Left hindlimb (tissue), 1 donor: ENCODE measurements at places on chromosomes 7 and 10.
A peak's percentile ranks its signal among the peaks of the same experiment; 100 is the strongest.

DNA sequence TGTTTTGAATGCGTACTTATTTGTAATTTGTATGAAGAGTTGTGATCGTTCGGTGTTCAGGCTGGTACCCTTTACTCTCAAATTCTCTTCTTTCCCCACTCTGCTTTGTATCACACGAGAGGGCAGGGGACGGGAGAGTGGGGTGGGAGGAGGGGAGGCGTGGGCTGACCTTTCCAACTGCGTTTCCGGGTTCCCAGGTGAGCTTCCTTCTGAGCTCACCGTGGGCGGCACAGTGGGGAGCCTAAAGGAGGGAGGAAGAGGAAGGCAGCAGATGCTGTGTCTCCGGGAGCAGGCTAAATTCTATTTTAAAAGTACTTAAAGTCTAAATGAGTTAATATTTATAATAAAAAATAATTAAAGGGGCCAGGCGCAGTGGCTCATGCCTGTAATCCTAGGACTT is 7.4 kb upstream of the XRCC2 start:
- DNase-seq = no peak

DNA sequence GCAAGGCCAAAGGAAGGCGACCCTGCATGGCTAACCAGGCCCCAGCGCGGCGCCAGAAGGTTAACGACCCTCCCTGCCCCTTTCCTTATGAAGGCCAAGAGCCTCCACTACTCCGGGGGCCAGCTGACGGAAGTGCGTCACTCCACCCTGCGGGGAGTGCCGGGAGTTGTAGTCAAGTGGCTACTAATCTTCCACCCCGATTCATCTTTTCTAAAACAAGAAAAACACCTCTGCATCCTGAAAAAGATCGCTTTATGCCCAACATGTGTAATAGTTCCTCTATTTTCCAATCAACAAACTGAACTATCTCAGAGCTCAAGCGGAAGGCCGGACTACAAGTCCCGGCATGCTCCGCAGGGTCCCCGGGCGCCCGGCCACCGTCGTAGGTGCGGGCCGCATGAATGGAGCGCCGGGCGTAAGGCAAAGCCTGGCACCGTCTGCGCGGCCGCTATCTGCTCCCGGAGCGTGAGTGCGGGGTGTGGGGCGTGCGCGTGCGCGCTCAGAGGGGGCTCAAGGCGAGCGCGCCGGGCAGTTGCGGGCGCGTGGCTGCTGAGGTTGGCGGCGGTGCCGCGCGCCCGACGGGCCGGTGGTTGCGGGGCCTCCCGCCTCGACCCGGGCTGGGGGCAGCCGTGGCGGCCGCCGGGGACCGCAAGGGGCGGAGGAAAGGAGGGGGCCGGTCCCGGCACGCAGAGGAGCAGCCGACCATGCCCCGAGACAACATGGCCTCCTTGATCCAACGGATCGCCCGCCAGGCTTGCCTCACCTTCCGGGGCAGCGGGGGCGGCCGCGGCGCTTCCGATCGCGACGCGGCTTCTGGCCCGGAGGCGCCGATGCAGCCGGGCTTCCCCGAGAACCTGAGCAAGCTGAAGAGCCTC is at the start of gene ADO:
ADO (plus strand) TSS at position 365 of the 875 bp plus-strand sequence; CDS start at position 705, 340 bp downstream.
- peak; percentile 90 for DNase-seq

DNA sequence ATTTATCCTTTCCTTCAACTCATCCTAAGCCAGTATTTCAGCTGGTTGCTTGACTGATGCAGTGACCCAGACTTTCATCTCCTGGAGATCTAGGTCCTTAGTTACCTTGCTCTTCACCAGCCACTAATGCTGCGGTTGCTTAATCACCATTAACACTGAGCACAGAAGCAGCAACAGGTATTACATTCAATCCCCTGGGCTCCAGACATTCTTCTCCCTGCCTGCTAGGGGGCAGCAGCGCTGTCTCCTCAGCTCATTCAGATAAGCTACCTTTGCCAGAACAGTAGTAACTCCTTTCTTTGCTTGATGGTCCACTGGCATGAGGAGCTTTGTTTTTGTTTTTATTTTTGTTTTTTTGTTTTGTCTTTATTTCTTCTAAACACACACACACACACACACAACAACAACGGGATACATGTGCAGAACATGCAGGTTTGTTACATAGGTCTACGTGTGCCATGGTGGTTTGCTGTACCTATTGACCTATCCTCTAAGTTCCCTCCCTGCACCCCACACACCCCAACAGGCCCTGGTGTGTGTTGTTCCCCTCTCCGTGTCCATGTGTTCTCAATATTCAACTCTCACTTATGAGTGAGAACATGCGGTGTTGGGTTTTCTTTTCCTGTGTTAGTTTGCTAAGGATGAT is 1043.2 kb upstream of the C7orf33 start:
- no peak for DNase-seq

- no peak for DNase-seq
These were observed 177.5 kb downstream of the DNAJB6 start for GRCh38 chr7:157514306-157514705.

DNA sequence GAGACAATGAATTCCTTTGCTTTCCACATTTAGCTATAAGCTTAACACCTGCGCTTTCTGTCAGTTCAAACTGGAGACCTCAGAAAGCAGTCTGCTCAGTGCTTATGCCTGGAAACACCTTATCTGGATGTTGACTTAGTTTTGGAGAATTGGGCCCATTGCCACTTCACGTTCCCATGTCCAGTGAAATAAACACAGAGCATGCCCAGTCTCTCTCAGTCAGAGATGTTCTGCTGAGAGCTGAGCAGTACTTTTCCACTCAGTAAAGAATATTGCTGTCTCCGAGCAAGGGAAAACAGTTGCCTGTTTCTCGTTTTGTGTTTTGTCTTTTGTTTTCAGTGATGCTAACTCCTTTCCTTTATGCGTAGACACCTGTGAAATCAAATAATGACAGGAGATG is 83.2 kb upstream of the PRR15 start:
- DNase-seq = no peak

DNA sequence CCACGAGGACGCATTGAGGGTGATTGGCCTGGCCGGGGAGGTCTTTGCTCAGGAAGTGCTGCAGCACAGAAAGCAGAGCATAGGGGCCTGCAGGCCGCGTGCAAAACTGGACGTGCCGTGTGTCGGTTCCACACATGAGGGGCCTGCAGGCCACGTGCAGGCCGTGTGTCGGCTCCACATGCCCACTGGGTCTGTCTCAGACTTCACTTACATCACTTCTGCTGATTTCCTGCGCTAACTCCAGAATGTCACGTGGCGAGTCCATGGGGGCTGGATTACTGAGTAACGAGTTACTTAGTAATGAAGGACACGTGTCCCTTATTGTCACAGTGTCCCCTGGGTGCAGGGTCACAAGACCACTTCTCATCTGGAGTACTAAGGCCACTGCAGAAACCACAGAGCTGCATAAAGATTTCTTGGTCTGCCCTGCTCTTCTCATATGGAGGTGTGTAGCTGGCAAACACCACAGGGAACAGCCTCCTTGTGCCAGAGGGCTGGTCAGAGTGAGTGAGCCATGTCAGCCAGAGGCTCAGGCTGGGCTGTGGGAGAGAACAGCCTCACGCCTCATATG is 60.8 kb downstream of the GDI2 start:
- DNase-seq = peak; percentile 40

DNA sequence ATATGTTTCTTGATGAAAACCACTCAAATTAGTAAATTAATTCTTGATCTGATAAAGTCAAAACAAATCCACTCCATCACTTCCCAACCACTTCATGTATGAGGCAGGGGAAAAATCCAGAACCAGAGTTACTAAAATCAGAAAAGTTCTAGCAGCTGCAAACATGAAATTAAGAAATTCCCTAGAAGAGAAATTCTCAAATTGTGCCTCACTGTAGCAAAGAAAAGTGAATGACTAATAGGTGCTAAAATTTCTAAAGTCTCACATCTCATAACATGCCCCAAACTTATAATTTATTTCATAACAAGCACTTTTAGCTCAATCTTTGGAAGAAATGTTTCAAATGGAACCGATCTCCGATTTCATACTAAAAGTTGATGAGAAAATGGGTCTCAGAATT is 345.0 kb upstream of the AOAH start:
- no peak for DNase-seq

GRCh38 chr7:153473185-153473584 is 579.0 kb upstream of the DPP6 start:
- DNase-seq = no peak

DNA sequence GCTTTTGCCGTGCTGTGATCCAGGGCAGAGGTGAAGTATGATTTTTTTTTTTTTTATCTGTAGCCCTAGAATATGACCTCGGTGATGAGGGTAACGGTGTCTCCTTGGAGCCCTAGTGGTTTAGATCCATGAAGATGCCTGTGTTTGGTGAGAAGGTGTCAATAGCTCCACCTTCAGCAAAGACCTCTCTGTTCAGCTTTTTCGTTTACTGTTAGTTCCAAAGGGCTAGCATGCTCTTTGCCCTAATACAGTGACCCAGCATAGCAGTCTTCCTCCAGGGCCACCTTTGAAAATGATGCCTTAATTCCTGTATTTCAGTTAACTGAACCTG is 746 bp upstream of the MRPS16 start:
- no peak for DNase-seq

GRCh38 chr7:158031867-158032308 is 555.7 kb downstream of the PTPRN2 start:
- no peak for DNase-seq

- no peak for DNase-seq
These were observed 39.5 kb downstream of the RSU1 start for GRCh38 chr10:16777473-16778370.

DNA sequence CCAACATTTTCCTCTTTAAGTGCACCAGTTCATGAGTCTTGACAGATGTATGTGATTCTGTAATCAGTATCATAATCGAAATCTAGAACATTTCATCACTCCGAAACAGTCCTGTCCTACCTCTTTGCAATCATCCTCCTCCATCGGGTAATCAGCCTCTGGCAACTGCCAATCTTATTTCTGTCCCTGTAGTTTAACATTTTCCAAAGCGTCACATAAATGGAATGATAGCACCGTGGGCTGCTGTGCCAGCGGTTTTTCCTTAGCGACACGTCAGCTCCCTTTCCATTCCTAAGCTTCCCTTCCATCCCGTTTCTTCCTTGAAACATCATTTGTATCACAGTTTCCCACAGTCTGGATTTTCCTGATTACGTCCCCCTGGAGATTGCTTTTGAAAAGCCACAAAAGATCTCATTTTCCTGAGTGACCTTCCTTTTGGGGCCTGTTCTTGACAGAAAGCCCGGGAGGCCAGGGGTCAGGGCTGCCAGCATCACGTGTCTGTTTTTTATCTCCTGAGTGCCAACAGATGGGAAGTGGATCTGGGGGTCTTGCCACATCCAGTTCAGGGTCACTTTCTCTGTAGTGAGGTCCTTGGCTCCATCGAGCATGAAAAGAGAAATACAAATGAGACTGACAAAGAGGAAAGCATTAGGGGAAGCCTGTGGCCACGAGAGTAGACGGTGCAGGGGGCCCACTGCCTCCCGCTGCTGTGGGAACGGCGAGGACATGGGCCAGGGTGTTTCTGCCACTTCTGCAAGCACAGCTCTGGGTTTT is 31.6 kb downstream of the TMEM120A start:
- DNase-seq = no peak

DNA sequence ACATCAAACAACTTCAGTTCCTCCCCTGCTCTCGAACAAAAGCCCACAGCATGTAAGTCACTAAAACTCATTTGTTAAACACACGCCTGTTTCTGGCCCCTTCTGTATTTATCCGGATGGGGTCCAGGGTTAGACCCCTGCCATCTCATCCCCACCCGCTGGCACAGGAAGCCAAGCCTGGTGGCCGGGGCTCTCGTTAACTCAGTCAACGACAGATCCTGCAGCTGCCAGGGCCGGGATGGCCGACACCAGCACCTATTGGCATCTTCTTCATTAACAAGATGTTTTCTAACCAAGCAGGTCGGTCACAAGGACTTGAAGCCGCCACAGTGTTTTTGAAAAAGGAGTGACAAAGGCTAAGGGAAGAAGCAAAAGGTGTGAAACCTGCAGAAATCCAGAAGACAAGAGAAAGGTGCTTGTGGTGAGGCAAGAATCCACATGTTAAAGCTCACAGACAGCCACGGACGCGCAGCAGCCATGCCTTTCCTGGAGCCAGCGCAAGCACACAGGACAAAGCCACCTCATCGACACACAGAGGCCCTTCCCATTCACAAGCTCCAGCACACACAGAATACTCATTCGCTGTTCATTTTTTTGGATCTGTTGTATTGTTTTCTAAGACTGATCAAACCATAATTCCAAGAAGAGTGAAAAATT is 202.7 kb downstream of the DIP2C start:
- no peak for DNase-seq

DNA sequence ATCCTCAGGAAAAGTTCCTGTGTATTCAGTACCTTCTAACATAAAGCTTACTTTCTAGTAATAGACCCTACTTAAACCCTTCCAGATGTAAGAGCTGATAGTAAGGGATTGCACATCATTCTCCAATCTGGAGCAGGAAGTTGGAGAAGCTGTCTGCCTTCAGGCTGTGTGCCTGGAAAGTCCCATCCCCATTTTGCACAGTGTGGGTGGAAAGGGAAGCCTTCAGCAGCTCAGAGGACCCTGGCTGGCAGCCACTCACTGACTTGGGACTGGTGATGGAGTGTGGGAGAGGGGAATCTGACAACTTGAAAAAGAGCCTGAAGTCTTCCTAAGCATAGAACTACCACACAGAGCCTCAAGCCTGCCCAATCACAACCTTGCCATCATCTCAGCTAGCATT is 164.1 kb upstream of the ADO start:
- peak; percentile 61 for DNase-seq

DNA sequence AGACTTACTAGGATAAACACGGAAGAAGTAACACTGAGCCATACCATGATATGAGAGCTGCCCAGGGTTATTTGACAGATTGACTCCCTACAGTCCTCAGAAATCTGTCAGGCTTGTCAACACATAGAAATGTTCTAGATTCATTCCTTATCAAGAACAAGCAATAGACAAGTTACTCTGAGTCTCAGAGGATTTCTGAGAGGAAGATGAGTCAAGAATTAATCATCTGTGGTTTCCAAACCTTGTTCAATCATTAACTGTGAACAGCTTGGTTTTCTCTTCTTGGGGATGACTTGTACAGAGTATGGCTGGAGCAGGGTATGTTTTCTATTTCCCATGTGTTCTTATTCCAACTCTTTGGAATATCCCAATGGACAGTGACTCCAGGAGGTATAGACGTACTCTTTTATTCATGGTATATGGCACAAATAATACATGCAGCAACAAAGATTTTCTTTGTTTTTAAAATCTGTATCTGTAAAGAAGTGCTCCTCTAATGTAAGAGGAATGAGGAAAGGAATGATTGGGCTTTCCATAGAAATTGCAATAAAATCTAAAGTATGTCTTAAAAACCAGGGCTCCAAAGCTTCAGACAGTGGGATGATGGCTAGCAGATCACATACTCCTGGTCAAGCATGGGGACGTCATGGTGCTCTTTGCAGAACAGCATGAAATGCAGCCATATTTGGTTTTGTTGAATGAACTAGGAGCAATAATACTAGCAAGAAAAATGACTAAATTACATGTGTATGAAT is 11.9 kb upstream of the SFR1 start:
- no peak for DNase-seq

DNA sequence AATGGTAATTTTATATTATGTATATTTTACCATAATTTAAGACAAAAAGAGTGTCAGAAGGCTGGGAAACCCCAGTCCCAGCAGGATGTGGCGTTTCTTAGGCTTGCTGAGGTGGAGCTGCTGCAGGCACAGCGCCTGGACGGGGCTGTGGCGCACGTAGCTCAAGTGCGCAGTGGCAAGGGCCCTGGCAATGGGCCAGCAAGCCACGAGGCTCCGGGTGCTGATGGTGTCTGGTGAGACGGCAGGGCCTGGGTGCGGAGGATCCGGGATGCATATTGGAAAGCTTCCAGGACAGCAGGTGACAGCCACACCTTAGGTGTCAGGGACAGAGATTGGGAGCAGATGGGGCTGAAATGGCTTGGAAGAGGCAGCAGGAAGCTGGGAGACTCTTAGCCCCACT is 37.2 kb downstream of the CLEC2L start:
- no peak for DNase-seq

GRCh38 chr10:63697956-63698786 is 177.0 kb downstream of the REEP3 start:
- DNase-seq = no peak
